ENCODE measurements at places on chromosomes 6 and 20.

DNA sequence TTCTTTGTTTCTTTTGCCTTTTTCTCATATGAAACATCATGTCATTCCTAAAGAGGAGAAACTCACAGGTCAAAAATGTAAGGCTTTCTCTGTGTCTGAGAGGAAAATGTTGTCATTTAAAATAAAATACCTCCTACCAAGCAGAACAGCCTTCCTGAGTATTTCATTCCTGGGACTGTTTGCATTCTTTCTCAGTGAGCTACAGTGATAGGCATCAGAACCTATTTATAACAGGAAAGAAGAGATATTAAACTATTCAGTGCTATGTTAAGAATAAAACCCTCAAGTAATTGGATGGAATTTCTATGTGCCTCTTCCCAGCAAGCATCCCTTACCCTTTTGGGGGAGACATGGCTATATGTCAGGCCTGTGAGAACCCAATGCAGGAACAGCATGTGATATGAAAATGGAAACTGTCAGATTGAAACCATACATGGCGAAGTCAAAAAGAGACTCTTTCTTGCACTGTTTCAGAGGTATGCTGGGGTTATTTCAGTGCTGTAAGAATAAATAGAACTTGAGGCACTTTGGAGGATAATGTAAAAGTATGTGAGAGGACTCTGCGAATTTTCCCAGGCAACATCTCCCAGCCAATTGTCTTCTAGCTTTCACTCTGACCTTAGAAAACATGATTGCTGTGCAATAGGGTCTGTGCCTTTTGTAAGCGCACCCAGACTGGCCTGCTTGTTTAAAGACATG, 133.8 kb upstream of the CCN2 start:
- DNase-seq = no peak

DNA sequence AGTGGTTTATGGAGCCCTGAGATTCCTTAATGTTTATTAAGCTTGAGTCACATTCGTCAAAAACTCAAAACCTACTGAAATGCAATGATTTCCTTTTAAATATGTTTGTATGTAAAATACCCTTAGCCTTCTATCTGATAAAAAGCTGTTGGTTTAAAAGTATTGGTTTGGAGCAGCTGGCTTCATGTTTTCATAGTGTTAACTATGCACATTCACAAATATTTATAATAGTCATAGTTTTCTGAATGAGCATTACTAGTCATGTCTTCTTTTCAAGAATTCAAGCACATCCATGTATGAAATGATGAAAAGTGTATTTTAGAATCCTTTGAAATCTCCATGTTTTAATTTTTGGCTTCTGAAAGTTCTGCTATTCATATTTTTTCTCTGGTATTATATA, 558.6 kb downstream of the UTRN start:
- DNase-seq = no peak

DNA sequence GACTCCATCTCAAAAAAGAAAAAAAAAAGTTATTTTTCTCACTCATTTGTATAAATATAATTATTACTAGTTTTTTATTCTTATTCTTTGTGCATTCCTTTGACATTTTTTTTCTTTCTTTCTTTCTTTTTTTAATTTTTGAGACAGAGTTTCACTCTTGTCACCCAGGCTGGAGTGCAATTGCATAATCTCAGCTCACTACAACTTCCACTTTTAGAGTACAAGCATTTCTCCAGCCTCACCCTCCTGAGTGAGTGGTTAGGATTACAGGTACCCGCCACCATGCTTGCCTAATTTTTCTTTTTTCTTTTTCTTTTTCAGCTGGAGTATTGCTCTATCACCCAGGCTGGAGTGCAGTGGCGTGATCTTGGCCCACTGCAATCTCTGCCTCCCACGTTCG, 51.4 kb upstream of the JARID2 start:
- no peak for DNase-seq

DNA sequence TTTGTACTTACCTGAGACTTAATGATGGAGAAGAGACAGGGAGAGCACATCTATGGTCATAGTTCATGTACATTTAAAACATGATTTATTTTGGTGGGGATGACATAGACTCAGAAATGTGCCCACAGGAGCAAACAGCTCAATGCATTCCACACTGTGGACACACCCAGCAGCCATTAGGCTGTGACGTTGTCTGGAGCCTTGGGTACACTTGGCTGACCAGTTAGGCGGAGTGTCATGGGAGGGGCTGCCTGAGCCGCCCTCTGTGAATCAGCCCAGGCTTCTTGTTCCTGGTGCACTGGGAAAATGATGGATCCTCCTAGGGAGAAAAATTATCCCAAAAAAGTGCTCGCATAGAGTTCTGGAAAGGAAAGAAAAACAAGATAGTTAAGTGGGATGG, 231.0 kb upstream of the GMDS start:
- no peak for DNase-seq

GRCh38 chr20:63652192-63652980, 838 bp downstream of the STMN3 start:
- no peak for DNase-seq
